Left cardiac atrium (tissue), 4 donors: ENCODE measurements at places on chromosomes 3 and 15. TPM values are rescaled to one million over a fixed set of nuclear protein-coding genes. Genes with fewer than 3 reads are reported as not detected.

KLHL6 gene
- 1.7 TPM for total RNA-seq

SNX33 gene
- total RNA-seq = 14.3 TPM

ECE2 gene
- total RNA-seq = 1.1 TPM

DNA sequence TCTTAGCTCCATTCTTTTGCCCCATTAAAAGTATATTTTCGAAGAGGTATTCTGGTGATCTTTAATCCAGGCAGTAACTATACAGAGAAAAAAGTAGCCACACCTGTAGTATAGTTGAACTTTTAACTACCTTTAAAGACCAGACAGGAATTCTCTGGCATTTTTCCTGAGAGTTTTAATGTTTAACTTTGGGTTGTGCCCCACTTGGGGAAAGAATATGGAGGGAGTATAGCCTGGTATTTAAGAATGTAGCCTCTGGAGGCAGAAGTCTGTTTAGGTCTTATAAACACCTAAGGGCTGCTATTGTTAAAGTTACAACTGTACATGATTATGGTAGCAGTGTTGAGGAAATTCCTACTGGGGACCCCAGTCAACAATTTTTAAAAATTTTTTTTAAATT lies 19.3 kb downstream of the C3orf85 start:
- DNase-seq = no peak

DNA sequence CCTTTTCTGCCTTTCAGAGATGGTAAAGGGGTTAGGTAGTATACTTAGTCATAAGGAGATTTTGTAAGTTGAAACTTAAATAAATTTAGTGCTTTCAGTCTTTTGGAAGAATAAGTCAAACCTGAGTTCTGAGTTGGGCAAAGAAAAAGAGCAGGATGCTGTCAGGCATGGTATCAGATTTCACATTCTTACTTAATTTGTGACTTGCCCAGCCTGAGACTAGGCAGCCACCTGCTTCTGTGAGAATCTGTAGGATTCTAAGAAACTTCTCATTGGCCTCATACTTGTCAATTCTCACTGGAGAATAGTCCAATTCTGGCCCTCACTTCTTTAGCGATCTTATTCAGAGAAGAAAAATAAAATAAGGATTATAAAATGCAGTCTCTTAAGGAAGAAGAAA lies 577.5 kb downstream of the DIPK2A start:
- no peak for DNase-seq

- DNase-seq = no peak
Measured at GRCh38 chr3:73061416-73061815, at the start of gene EBLN2. TSS of gene EBLN2 (plus strand) at chr3:73061659. CDS start at chr3:73062082, 423 bp downstream.

DNA sequence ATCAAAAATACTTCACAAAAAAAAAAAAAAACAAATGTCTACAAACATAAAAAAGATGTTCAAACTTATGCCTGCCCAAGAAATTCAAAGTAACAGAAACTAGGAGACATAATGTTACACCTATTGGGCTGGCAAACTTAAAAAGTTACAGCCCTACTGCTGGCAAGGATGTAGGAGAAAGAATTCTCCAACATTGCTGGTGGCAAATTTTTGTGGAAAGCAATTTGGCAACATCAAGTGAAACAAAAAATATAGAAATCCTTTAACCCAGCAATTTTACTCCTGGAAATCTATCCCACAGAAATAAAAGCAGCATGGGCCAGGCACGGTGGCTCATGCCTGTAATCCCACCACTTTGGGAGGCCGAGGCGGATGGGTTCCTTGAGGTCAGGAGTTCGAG lies 73.2 kb downstream of the STAG1 start:
- no peak for DNase-seq

- DNase-seq = no peak
Measured at GRCh38 chr3:3802046-3802445, 2.8 kb downstream of the LRRN1 start.

- DNase-seq = no peak
Measured at GRCh38 chr3:147881933-147882332, 472.8 kb downstream of the ZIC1 start.
